ENCODE measurements at places on chromosomes 13 and 19.

DNA sequence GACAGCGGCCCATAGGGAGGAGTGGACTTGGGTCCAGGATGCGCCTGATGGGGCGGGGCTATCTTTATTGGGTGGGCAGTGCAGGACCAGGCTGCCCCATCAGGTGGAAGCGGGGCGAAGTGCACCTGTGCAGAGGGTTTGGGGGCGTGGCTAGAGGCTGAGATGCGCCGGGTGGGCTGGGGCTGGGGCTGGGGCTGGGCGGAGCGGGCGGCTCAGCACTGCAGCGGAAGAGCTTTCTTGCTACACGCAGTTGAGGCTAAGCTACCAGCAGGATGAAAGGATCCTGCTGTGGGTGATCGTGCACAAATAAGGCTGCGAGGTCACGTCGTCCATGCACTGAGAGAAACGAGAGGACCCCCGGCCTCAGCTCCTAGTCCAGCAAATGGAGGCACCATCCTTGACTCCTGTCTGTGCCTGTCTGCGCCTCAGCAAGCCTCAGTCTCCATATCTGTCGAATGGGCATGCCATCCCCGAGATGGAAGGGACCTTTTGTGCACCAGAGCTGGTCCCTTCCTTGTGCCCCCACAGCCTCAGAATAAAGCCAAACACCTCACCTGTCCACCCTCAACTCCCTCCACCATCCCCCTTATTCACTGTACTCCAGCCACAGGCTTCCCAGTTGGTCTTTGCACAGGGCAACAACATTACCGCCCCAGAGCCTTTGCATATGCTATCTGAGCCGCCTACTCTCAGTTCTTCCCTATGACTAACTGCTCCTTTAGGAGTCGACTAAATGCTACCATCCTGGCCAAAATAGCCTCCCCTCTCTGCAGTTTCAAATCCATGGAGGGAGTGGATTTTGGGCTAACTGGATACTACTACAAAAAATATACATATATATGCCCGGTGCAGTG is 21.0 kb upstream of the HOMER3 start:
- no peak for DNase-seq

GRCh38 chr19:52600639-52601024 is 30.5 kb downstream of the ZNF701 start:
- DNase-seq = no peak

DNA sequence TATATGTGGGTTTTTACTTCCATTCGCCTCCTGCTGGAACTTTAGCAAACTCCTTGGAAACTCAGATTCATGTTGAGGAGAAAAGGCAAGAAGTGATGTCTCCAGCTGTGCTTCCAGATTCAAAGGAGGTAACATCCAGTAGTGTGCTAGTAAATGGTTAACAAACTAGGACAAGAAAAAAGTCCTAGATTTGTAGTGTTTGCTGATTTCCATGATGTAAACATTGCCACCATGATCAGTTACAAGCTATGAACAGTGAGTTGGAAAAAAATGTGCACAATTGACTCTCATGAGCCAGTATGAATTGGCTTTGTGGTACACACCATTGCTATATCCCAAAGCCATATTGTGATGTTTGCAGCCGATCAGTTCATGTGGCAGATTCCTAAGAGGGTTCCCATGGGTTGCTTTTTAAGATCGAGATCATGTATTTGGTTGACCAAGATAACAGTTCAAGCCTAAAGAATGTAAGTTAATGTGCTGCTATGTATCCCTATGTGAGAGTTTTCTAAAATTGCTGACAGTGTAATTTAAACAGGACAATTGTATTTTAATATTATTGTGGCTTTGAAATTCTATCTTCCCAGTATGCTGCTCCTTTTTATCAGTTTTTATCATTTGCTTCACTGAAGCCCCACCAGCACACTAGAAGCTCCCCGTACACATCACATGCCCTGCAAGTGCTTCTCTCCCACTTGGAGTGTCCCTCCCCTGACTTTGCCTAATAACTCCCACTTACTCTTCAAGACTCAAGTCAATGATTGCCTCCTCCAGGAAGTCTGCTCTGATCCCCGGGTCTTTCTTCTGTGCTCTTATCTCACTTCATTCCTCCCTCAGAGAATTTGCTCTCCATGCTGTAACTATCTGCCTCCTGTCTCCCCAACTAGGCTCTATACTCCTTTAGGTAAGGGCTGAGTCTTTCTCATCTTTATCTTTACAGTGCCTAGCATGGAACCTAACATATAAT is 148.3 kb downstream of the RGCC start:
- DNase-seq = no peak

DNA sequence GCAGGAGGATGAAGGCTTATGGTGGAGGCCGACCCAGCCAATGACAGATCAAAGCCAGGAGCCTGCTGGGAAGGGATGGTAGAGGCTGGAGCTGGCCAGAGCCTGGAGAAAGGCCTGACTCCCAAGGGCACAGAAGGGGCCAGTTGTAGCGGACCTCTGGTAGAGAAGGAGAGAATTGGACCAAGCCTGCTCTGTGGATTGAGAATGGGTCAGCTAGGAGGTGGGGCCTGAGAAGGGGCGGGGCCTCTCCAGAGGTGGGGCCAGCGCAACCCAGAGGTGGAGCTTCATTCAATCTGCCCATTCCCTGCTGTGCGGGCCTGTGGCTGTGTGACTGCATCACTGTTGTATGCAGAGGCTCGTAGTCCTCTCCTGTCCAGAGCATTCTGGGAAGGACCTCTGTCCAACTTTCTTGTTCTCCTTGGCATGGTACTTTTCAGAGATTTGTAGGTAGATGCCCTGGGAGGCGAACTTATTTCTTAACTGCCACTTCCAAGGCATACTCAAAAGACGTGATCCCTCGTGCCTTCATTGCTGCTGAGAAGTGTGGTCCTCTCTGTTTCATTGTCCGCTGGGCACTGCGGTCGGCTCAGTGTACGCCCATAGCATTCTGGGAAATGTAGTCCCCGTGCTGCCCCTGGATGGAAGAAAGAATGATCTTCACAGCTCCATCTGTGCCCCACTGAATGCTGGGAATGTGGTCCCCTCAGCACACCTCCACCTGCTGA is 6.7 kb downstream of the GRIN2D start:
- DNase-seq = no peak

GRCh38 chr13:53800011-53800410 is 771.4 kb downstream of the OLFM4 start:
- DNase-seq = no peak

- no peak for DNase-seq
These were observed 258.2 kb upstream of the EDNRB start for GRCh38 chr13:78176880-78177279.

- no peak for DNase-seq
These were observed 1893.2 kb downstream of the PCDH9 start for GRCh38 chr13:65336916-65337315.

DNA sequence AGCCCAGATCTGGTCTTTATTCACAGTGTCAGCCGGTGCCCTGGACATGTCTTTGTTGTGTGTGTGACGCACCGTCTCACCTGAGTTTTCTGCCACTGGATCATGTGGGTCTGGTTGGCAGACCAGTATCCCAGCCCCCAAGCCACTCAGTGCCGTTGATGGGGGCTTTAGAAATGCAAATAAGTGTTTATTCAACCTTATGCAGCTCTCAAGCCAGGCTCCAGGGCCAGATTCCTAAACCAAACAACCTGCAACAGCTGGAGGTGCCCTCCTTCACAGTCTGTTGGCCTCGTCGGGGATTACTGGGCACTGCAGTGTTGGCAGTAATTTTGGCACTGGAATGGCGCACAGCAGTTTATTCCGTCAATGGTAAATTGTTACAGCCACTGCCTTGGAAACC is 21.6 kb downstream of the FAM124A start:
- DNase-seq = no peak
